T1000 (cell line): ENCODE measurements at places on chromosomes 2 and 18.

- no peak for DNase-seq
These were observed 150.0 kb downstream of the DYSF start for GRCh38 chr2:71603311-71603811.

DNA sequence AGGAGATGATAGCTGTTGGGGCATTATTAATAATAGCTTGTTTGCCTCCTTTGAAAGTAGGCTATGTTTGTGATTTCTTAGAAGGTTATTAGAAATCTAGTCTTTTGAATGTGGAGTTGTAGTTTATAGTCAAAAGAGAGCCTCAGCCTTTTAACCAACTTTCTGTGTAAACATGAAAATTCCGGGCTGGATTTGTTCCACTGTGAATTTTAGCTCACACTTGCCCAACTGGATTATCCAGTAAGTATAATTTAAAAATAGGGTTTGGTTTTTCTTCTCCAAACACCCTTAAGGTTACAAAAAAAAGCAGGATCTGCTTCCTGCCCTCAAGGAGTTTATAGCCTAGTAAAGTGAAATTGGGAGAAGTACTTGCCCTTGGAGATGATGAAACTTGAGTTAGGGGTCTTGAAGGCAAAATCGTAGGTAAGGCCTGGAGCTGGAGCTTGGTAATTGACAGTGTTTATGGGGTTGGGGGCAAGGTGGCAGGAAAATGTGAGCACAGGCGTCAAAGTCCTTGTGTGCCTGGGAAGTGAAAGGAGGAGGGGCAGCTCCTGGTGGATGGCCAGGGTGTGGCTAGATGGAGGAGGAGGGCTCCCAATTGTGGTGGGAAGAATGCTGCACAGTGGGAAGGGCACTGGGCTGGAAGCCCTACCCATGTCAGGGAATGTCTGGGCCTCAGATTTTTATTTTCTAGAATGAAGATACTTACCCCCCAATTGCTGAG, 21.3 kb downstream of the ITGA6 start:
- no peak for DNase-seq

DNA sequence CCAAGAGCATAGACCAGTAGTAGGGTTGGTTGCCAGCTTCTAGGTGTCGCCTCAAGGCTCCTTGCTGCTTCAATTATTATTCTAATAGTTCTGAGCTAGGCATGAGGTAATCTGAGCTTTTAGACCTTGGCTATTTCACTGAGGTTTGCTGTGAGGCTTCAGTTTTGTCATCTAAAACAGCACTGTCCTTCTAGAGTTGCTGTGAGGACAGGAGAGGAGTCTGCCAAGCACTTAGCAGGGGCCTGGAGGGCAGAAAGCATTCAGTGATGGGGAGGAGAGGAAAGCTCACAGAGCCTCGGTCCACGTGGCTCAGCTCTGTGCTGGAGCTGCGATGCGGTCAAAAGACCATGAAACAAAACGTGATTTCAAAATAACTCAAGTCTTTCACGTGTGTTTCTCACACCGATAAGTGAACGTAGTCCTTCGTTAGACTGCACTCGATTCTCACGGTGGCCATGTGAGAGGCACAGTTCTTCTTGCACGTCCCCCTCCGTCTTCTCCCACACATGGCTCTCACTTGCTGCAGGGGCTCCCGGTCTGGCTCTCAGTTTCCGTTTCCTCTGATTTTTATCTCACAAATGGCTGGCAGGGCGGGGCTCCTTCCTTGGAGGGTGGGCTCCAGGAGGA, 113.7 kb downstream of the B3GNT2 start:
- no peak for DNase-seq

DNA sequence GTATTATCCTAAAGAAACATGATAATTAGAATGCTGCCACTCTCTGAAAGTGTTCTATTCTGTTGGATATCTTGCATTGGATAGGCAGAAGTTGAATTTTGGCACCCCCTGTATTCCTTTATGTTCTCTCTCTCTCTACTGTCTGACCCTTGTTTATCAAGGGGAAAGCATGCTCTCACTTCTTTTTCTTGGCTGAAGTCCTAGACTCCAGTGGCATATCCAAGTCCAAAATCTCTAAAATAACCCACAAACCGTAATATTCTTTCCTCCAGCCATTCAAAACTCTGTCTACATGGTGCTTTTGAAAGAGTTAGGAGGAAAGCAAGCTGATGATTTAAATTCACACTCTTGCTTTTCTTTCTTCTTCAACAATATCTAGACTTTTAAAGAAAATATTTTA, 669.7 kb downstream of the TDRD15 start:
- no peak for DNase-seq

DNA sequence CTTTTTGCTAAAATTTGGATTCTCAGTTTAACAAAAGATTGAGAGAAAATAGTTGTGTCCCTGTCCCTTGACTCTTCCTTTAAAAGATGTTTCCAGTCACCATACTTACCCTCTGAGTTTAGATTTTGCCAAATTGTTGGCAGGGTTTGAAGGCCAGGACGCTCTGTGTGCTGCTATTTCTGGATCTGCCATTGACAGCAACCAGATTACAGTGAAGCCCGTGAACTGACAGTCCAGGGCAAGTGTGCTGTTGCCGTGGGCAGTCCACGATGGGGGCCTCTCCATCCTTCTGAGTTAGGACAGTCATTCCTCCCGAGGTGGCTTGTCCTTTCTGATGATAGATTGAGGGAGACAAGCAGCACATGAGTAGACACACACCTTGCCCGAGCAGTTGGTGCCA, 89.9 kb downstream of the PTPRM start:
- DNase-seq: no peak

DNA sequence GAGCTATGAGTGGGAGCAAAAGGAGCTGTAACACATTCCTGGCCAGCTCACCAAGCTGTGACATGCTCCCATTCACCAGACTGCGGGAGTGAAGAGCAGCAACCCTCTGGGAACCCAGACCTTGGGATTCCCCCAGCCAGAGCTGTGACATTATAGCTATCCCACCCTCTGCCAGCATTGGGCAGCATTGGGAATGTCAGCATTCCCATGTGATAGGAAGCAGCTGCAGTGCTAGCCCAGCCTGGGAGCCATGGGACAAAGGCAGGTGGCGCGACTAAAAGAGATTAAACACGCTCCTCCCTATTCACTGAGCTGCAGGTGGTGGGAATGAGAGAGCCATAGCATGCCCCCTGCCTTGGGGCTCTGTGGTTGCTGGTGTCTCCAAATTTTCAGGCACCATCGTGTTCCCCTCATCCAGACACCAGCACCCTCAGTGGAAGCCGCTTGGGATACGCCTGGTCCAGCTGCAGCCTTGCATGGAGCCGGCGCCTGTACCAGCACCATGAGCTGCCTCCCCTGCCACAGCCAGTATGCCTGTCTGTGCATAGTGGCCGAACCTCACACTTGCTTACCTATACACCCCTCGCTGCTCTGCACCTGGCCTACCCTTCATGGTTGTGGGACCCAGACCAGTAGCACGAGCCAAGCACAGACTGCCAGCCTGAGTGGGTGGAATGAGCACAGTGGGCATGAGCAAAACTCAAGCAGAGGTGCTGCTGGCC, 695.6 kb upstream of the GCFC2 start:
- no peak for DNase-seq

- DNase-seq: peak; percentile 25
These were observed 45.6 kb upstream of the ITGAV start for GRCh38 chr2:186544255-186544675.

GRCh38 chr2:190044866-190045265, 17.7 kb downstream of the MSTN start:
- DNase-seq: no peak

DNA sequence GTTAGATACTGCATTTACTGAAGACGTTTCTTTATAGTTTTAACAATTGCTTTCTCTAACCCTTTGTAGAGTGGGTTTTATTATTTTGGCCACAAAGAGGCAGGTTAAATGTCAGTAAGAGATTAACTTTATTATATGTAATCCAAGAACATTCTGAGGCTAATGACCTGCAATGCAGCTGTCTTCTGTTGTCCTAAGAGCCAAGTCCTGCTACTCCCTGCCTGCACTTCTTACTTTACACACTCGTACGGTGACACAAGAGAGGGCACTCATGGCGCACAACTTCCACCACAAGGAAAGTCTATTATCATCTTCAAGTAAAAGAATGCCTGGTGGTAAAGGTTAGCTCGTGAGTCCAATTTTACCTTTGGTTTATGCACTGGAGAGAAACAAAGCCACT, 471.0 kb upstream of the HNMT start:
- no peak for DNase-seq

DNA sequence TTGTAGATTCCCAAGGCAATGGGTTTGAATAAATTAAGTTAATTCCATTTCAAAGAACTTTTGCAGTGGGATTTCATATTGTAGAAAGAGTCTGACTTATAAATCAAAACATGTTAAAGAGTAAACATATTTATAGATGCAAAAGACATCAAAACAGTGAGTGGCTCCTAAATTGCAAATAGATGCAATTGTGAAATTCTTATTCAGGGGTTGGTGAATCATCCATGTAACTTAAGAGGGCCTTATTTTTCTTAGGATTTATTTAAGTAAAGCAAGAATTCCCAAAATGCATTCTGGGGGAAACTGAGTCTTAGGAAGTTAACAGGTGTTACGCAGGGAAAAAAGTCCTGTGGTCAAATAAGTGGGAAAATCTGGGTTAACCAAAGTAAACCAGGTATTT, 11.3 kb downstream of the TANC1 start:
- DNase-seq: no peak

- no peak for DNase-seq
These were observed 1.8 kb downstream of the LAPTM4A start for GRCh38 chr2:20049637-20050036.

DNA sequence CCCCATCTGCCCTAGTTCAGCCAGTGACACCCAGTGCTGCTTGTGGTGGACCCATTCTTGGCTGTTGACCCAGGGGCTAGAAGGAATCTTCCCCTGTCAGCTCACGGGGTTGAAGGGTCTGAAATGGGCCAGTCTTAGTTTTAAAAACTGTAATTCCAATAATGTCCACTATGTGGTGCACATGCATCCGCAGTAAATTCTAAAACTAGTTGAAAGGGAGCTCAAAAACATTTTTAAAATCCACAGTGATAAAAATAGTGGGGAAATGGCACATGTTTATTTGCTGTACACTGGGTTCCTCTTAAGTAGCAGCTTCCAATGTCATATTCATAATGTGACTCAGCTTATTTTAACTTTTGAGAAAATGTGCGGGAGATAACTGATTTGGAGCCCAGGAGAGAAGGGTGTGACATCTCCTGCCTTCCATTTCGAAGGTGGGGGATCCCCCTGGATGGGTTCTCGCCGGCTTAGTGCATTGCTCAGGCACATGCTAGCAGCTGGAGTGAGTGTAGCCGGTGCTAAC, 32.8 kb downstream of the GRHL1 start:
- no peak for DNase-seq

DNA sequence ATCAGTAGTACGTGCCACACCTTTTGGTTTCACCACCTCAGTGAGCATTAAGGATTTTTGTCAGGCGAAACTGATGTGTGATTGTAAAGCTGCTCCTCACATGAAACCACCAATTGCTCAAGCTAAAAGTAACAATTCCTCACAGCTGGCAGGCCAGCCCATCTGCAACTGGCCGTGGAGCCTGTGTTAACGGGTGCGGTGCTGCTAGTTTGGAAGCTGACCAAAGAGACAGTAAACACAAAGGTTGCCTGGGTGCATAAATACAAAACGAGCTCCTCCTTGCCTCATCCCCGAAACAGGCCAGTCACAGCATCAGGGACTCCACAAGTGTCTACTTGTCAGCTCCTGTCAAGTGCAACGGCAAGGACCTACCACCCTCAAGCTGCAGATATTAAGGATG, 32.0 kb downstream of the LGALSL start:
- no peak for DNase-seq

DNA sequence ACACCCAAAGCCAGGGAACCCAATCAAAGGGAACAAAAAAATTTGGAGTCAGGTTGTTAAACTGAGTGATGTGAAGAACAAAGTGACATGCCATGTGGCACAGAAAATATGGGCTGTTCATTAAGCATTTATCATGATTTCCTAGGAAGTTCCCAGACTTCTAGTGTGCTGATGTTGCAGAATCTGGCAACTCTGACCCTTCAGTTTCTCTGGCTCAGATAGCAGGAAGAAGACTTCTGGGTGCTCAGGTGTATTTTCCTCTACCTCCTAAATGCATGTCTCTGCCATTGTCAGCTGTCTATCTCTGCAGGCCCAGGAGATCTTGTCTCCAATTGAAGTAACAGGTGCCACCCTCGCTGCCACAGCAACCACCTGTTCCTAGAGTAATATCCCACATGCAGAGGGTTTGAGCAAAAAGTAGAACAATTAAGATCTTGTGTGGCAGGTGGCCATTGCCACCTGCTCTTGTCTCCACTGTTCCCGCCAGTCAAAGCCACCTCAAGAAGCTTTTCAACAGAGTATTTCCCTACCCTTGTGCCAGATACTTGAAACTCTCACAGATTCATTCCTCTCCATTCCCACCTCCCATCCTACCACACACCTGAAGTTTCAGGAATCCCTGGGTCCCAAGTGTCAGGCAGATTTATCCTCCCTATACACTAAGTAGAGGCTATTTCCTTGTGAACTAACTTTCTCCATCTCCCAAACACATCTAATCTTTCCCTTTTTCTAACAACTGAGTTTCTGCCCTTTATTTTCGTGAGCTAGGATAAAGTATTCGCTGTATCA, 533.7 kb upstream of the CHAC2 start:
- no peak for DNase-seq

GRCh38 chr2:111664275-111664850, 219.6 kb downstream of the ANAPC1 start:
- no peak for DNase-seq
